ENCODE measurements at places on chromosomes 12 and 14.
A peak's percentile ranks its signal among the peaks of the same experiment; 100 is the strongest.

- DNase-seq, result no peak
Observed at GRCh38 chr14:79201564-79202207, 1009.6 kb downstream of the DIO2 start.

GRCh38 chr14:98711453-98711852, 560.5 kb downstream of the BCL11B start:
- DNase-seq, result no peak

DNA sequence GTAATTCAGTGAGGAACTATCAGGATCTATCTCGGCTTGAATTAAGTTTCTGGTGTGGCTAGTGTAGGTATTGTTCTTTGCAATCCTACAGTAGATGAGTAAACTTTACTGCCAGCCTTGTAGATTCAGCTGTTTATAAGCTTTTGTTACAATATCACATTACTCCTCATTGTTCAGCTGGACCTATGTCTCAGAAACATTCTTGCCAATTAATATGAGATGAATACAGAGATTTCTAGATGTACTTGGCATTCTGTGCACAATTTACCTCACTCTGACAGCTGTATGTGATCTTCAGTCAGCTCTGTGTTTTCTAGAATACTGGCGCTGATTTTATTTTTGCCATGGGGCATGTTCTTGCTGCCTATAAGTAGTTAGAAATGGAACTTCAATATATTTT, 55.7 kb downstream of the METTL25 start:
- DNase-seq, result no peak

GRCh38 chr14:29955087-29955486, 27.4 kb upstream of the PRKD1 start:
- DNase-seq, result no peak

- no peak for DNase-seq
Observed at GRCh38 chr14:75236901-75237419, 41.7 kb upstream of the FOS start.

DNA sequence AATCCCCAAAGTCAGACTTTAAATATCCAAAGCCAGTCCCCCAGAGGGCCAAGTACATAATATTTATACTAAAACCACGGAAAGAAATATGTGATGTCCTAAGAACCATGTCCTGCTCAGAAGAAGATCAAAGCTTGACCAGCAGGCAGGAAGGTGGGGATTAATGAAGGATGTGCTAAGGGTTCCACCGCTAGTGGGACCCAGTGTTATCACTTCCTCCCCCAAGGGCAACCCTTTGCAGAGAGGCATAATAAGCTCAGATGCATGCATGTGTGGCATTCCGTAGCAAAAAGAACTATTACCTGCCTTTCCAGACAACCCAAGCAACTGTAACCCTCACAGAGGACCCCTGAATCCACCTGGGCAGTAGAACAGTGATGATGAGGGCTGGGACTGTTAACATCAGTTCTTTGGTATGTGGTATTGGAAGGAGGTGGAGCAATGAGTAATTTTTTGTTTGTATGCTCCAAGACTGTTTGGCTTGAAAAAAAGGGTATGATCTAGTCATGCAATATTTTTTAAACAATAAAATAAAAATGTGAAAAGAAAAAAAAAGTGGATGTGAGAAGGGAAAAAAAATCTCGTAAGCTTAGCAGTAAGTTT, 71.7 kb upstream of the ETV6 start:
- DNase-seq, result no peak

DNA sequence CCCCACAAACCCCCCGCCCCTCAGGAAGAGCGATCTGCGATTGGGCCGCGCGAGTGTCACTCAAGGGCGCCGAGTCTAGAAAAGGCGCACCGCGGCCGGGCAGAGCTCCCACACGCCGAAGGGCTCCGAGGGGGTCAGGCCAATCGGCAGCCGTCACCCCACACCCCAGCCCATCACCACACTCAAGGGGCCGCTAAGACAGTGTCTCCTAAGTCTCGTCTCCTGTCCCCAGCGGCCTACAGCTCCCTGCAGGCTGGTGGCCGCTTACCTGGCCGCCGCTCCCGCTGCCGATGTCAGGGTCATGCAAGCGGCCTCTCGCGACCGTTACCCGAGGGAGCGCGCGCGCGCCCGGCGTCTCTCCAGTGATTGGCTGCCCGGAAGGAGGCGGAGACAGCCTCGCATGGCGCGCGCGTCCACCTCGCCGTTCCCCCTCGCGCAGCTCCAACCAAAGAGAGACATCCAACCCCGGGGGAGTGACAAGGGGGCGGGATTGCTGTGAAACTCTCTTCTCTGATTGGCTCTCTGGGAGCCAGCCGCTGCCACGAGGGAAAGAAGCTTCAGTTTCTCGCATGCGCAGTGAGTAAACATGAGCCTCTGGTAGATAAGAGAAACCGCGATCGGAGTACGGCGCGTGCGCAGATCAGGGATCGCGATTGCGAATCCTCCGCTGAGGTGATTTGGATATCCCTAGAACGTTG, at the start of the genes MPHOSPH9 and MTRFR:
Gene MPHOSPH9 (minus strand): TSS at position 335 of the 698 bp plus-strand sequence. CDS start 2,777 bp downstream, outside the sequence.
Gene MTRFR (plus strand): TSS at position 630 of the 698 bp plus-strand sequence. CDS start 20,239 bp downstream, outside the sequence.
- DNase-seq, result peak; percentile 99

GRCh38 chr12:110287986-110288385, 6.9 kb downstream of the ATP2A2 start:
- DNase-seq, result no peak

- no peak for DNase-seq
Observed at GRCh38 chr14:32350020-32350419, 20.9 kb downstream of the AKAP6 start.

GRCh38 chr12:82481954-82482353, 123.6 kb downstream of the METTL25 start:
- DNase-seq, result no peak

GRCh38 chr12:18798535-18799361, 60.8 kb downstream of the CAPZA3 start:
- no peak for DNase-seq

GRCh38 chr14:61106271-61106958, 125.4 kb downstream of the SLC38A6 start:
- no peak for DNase-seq

DNA sequence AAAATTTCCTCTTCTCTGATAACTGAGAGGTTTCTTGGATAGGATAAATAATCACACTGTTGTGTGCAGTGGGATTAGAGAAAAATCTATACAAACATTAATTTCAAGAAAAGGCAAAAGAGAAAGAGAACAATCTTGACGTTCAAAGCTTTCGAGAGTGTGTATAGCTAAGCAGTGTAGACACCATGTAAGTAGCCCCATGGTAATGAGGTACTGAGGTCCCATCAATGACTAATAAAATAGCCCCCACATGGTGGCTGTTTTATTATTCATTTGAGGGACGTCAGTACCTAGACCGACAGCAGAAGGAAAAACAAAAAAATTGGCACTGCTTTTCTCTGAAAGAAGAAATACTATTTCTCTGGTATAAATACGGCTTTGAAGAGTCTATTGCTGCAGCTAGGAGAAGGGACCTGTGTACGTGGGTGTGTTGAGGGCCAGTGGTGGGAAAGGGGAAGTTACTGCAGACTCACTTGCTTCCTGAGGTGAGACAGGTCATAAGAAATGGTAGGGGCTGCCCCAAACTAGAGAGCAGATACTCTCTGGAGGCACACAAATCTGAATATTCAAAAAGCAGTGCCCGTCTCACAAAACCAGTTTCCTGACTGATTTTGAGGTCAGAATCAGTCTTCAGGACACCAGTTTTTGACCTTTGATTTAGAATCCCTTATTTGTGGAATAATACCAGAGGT, 339.8 kb downstream of the EMP1 start:
- DNase-seq, result no peak

- peak; percentile 76 for DNase-seq
Observed at GRCh38 chr12:67068761-67069450, 200.3 kb upstream of the CAND1 start.

GRCh38 chr14:52700701-52701172, 5.4 kb upstream of the ERO1A start:
- no peak for DNase-seq

DNA sequence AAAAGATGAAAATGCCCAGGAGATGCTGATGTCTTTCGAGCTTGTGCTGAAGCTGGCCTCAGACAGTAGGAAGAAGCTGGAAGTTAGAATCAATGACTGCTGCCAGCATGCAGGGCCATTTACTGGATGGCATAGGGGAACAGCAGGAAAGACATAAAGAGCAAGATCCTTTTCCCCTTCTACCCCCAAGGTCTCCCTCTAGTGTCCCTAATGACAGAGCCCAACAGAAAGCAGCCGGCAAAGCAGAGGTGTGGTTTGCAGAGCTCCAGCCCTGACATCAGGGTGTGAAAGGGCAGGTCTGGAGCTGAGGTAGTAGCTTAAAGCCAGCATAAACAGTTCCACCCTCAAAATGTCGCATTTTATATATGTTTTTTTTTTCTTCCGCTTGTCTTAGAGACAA, 1560.7 kb upstream of the TMEM132C start:
- no peak for DNase-seq

DNA sequence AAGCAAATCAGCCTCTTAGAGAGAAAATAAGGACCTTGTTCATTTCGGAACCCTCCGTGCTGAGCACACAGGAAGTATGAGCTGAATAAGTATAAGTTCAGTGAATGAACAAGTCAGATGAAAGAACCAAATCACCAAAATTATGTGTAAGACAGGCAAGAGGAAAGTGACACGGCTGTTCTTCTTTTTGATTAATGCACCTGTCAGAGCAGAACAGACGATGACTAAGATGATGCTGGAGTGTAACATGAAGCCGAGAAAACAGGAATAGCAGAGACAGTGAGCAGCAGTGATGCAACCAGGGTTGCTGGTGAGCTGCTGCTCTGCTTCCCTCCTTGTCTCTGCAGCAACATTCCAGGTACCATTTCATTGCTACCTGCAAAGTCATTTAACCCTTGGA, 861.1 kb downstream of the GALC start:
- DNase-seq, result no peak

DNA sequence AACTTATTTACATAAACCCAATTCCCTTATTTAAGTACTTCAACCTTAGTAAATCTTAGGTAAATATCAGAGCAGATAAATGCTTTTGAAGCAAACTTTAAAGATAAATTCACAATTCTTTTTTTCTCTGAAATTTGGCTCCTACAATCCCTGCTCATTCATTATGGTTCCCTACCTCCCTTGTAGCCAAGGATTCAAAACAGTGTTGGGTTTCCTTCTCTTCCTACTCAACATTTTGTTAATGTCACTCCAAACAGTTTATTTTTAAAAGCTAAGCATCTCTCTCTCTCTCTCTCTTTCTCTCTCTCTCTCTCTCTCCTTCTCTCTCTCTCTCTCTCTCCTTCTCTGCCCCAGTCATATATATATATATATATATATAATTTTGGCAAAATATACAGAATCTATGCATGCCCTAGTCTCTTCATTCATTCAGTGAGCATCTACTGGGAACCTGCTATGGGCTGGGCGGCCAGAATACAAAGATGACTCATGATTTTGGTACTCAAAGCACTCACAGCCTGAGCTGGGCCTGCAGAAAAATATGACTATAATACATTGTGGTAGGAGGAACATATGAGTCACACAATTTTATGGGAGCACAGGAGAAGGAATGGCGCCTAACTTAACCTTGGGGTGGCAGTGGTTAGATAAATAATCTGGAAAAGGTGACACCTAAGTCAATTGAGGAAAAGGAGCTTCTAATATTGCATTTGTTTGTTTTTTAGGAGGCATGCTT, 123.7 kb upstream of the DHRS4 start:
- DNase-seq, result no peak

DNA sequence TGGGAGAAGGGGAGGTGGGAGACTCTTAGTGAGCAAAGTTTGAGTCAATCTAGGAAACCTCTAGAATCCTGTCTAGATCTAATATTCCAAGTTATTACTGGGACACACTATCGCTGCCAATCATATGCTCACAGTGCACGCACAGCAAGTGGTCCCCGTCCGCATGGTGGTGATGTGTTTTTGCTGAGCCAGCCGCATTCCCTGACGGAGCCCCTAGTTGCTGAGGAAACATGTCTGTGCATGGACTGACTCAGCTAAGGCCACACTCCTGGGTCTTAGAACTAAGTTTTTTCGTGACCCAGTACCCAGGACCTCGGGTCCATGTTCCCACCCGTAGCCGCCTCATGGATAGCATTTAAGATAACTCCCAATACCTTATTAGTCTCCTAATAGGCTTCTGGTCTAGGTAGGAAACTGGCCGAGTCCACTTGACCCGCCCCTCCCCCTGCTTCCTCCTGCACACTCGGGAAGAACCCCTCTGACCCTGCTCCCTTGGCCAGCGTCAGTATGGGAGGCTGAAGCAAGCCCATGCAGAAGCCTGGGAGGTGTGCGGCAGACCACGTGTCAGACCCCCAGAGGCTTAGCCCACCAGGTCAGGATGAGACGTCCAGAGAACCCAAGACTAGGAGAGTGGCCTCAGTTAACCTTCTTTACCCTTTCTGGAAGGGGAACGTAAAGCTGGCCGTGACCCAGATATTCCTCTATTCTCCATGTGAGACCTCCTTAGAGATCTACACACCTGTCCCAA, 200.5 kb downstream of the ETV6 start:
- DNase-seq, result no peak

GRCh38 chr14:36515105-36515593, 4.9 kb downstream of the NKX2-1 start:
- DNase-seq, result no peak

DNA sequence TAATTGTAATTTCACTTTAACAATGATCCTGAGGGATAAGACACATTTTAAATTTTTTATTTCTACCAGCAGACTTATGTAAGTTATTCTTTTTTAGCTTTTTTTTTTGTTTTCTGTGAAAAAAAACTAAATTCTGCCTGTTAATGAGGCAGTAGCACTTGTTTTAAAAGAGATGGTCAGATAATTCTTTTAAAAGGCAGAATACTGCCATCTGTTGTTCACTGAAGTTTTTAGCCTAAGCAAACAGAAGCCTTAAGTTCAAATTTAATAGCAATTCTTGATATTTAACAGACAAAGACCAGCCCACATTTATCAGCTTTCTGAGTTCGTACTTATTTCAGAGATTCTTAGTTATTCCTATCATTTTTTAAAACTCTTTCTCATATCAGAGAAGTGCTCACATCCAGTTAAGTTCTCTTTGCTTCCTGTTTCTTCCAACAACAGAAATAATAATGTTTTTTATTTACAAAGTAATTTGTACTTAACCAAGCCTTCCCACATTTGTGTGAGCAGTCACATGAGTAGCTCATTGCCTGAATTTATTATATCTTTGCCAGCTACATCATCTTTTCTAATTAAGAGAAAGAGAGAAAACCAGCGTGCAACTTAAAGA, 93.4 kb upstream of the SLCO1C1 start:
- DNase-seq, result no peak
